ENCODE measurements at places on chromosomes 2 and 18.

DNA sequence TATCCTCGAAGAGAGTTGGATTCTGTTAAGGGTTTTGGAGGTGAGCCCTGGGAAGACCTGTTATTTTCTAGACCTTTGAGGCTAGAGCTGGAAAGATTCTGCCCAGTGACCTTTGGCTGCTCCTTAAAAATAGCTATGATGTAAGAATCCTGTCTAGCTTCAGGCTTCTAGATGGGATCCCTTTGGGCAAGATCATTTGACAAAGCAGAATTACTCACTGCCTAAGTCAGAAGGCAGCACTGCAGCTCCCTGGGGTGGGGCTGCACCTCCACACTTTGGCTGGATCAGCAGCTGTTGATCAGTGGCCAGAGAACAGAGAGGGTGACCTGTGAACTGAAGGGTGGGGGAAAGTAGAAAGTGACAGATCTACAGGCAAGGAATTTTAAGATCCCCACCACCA lies 103.8 kb downstream of the ASAP2 start:
- no peak for DNase-seq

- no peak for DNase-seq
Measured at GRCh38 chr2:10908195-10908594, 3.5 kb upstream of the KCNF1 start.

- no peak for DNase-seq
Measured at GRCh38 chr2:178514664-178515063, 34.4 kb downstream of the PLEKHA3 start.

- DNase-seq, result no peak
Measured at GRCh38 chr18:58606236-58606635, 22.7 kb downstream of the ALPK2 start.

- no peak for DNase-seq
Measured at GRCh38 chr2:239939736-239940483, 85.2 kb downstream of the NDUFA10 start.

- no peak for DNase-seq
Measured at GRCh38 chr2:163401481-163401880, 334.3 kb downstream of the FIGN start.
